ENCODE measurements at places on chromosomes 5 and 9.
A peak's percentile ranks its signal among the peaks of the same experiment; 100 is the strongest.

GRCh38 chr5:78295035-78295961, 800 bp upstream of the AP3B1 start:
- DNase-seq: peak; percentile 16

DNA sequence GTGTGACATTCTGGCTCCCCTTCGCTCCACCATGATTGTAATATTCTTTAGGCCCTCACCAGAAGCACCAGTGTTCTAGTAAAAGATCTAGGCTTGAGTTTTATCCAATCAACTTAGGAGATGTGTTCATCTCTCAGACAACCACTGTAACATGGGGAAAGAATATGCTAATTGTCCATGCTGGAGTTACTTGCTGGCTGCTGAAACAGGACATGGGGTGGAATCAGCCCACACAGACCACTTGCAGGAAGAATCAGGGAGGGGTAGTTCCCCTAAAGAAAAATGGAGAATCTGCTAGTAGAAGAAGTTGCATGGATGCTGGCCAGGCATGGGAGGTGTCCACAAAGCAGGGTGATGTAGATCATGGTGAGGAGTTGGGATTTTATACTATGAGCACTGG, 86.2 kb downstream of the FEM1C start:
- DNase-seq: no peak

DNA sequence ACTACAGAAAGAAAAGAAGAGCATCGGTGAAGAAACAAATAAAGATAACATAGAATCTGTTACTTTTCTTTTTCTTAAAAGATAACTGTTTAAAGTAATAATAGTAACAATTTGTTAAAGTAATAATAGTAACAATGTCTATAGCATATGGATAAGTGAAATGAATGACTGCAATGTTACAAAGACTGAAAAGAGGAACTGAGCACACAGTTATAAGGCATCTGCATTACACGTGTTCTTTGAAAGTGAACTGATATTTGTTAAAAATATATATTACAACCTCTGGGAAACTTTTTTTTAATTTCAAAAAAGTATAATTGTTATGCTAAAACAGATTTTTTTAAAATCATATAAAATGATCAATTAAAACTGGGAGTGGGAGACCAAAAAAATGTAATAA, 88.4 kb upstream of the FST start:
- no peak for DNase-seq

DNA sequence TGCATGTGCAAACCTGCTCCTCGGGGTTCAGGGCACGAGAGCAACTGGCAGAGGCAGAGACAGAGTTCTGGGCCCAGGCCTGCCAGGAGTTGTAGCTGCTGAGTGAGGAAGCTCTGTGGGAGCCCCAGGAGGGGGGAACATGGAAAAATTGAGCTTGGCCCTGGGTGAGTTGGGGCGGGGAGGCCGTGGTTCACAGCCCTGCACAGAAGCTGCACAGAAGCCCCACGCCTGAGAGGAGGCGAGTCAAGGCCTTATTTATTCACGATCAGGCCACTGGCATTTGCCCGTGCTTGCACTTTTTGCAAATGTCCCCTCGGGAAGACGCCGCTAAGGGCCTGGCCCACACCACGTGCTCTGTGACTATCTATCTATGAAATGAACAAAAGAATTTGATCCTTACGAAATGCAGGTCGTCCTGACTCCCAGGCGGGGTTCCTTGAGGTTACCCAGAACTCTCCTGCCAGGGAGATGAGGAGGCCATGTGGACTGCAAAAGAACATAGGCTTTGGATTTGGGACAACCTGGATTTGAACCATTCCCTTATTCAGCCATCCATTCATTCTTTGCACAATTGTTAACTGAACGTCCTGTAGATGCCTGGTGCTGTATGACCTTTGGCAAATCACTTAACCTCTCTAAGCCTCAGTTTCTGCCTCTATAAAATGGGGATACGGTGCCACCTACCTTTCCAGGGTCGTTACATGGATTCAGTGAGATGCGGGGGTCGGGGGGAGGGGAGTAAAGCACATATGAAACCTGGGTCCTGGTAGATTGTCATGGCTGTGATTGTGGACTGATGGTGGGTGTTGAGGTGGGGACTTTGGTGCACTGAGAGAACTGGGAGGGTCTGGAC, 17.9 kb downstream of the COL27A1 start:
- DNase-seq: no peak

DNA sequence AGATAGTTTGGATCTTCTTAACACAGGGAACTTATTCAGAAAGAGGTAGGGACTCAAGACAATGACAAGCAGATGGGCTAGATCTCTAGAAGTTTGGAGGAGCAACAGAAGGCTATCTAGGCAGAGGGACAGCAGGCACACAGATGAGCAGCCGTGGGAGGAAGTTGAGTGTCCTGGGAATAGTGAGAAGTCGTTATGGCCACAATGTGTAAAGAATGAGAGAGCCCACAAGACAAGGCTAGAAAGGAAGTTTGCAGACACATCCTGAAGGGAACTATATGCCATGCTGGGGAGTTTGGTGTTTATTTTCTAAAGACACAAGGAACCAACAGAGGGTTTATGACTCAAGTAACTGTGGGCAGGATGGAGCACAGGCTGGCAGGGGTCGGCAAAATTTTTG, 160.6 kb downstream of the PALM2AKAP2 start:
- no peak for DNase-seq

DNA sequence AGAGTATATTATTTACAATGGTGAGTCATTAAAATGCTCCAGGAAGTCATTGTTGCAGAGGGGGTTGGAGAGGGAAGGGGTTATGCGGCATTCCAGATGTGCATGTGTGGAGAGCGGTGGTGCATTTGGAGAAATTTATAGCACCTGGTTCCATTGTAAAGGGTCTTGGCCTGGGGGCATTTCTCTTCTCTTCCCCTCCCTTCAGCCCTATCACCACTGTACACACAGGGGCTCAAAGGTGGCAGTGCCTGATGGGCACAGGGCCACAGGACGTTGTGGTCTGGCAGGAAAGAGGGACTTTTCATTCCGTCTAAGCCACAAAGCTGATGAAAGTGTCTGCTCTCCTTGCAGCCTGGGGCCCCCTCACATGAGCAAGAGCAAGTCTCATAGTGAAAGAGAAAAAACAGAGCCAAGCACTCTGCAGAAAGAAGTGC, 442.4 kb upstream of the ZNF462 start:
- no peak for DNase-seq

- DNase-seq: no peak
Observed at GRCh38 chr5:145908206-145908960, 28.0 kb upstream of the SH3RF2 start.

GRCh38 chr9:123174887-123175518, 93.4 kb downstream of the STRBP start:
- no peak for DNase-seq

DNA sequence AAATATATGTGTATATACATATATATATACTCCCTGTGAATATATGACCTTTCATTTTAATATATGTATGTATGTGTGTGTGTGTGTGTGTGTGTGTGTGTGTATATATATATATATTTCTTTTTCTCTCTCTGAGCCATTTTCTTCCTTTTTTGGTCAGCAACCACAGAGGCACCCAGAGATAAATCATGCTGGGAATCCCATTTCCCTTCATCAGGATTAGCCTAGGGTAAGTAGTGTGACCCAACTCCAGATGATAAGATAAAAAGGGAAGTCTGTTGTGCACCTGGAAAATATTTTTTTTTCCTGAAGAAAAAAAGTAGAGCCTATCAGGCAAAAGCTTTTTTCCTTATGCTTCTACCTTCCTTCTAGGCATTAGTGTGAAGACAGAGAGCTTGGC, 25.4 kb upstream of the SUB1 start:
- DNase-seq: no peak

DNA sequence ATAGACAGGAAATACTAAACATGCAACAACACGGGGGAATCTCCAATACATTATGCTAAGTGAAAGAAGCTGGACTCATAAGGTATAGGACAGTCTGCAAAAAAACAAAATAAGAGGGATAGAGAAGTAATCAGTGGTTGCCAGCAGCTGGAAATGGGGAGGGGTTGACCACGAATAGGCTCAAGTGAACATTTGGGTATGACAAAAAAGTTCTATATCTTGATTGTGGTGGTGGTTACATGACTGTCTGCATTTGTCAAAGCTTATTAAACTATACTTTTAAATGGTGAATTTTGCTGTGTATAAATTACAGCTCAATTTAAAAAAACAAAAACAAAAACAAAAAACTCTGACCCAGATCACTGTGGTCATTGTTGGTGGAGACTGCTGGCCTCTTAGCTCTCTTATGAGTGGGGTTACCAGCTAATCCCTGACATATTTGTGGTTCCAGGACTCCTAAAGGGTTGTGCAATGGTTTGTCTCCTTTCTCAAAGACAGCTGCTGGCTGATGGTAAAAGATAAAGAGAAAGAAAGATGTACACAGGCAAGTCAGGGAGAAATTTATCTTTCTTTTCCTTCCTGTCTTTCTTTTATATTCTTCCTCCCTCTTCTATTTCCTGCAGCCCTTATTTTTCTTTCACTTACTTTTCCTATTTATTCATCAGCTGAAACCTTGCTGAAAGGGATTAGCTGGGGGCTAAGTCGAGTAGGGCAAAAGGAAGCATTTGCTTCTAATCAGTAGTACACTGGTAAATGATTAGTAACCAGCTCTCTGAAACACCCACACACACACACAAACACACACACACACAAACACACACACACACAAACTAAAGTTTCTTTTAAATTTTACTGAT, 42.6 kb upstream of the APC start:
- DNase-seq: no peak

- no peak for DNase-seq
Observed at GRCh38 chr5:109630093-109630492, 59.6 kb upstream of the MAN2A1 start.

GRCh38 chr9:19947996-19948395, 159.2 kb upstream of the SLC24A2 start:
- DNase-seq: no peak

DNA sequence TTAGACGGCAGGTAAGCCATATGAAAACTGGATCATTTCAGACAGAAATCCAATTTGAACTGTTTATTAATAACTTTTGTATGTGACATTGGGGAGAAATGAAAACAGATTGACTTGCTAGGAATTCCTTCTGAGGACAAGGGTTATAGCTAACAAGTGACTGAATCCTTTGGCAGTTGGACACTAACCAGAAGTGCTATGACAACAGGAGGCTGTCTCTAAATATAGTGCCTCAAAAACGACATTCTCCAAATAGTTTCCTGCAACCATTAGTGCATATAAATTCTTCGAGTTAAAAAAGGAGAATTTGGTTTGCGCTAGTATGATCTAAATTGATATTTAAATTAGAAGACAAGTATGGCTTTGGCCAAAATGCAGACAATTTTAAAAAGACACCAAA, 338.6 kb downstream of the PTPRD start:
- no peak for DNase-seq

- no peak for DNase-seq
Observed at GRCh38 chr9:84867186-84867585, 197.7 kb downstream of the NTRK2 start.

DNA sequence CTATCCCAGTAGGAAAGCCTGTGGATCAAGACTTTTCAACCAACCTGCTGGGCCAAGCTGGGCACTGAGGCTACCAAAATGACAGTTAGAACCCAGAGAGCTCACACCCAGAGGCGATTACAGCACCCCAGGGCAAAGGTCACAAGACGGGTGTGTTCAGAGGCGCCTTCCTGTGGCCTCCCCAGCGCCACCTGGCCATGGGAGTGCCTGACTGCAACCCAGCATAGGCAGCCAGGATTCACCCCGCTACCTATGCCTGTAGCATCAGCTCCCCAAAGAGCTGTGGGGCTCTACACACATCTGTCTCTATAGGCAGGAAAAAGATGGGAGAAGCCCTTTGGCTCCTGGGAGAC, 33.5 kb downstream of the PDGFRB start:
- no peak for DNase-seq

GRCh38 chr9:121749614-121750013, 98.2 kb downstream of the DAB2IP start:
- no peak for DNase-seq

- no peak for DNase-seq
Observed at GRCh38 chr5:149747141-149747832, 17.2 kb downstream of the PPARGC1B start.

GRCh38 chr9:108041551-108041950, 552.0 kb upstream of the KLF4 start:
- DNase-seq: no peak

GRCh38 chr5:132491368-132492364, 1.1 kb upstream of the IRF1 start:
- DNase-seq: no peak

DNA sequence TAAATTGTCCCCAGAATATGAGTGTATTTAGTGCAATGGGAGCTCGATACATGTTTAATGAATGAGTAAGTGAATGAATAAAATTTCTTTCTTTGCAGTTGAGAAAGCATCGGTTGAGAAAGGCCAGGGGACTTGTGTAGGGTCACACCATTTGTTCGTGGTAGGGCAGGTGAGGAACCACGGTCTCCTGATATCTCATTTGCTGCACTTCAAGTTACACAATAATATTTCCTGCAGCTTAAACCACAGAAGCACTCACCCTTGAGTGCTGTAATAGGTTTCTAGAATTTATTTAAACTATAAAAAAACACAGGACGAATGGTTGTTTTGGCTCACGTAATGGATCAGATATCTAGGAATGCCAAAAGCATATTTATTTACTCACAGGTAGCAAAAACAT, 429.8 kb downstream of the SPATA31D1 start:
- no peak for DNase-seq

DNA sequence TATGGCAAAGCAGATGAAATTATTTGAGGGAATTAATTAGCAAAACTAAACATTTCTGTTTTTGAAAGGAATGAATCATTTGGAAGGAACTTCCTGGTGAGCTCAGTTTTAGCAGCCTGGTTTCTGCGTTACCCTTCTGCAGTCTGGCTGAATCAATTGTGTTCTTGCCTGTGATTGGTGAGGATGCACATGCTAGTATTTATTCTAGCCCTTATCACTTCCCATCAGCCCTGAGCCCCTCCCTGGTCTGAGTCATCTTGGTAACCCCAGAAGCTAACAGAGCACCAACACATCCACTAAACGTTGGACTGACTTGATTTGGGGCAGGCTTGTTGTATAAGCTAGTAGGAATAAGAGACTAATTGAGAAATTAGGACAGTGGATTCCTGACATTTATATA, 6.6 kb downstream of the TJP2 start:
- no peak for DNase-seq

DNA sequence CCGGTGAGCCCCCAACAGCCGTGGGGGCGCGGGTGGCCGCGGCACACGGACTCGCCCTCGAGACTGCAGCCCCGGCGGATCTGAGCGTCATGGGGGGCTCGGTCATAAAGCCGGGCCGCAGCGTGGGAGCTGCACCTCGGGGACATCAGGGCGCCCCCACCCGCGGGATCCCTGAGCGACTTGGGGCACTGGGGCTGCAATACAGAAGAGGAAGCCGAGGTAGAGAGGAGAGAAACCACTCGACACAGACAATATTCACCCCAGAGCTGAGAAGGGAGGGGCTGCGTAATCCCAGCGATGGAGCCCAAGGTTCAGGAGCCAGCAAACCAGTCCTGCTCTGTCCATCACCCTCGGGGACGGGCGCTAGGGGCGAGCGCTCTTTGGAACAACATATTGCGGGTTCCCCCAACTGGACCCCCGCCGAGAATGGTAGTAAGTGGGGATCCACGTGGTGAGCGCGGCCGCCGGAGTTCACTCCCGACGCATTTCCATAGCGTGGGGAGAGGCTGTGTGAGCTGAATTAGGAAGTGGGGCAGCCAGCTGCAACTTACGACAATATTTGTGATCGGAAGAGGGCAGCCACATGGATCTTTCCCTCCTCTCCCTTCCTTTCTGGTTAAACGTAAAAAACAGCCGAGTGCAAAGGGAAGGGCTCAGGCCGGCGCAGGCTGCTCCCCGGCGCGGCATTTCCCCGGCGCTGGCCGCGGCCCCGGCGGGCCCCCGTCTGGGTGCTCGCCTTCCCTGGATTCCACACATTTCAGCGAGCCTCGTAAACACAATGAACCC, 9.9 kb downstream of the PTCH1 start:
- DNase-seq: no peak

Measured in stimulated activated CD4-positive, alpha-beta T cell treated with anti-CD3 and anti-CD28 coated beads, Interleukin-1b, Interleukin-23, amount 100 ng/mL, for 24 hours (primary cell).